ENCODE measurements at places on chromosomes 5 and 9. TPM values are rescaled to one million over a fixed set of nuclear protein-coding genes. Genes with fewer than 3 reads are reported as not detected.

DNA sequence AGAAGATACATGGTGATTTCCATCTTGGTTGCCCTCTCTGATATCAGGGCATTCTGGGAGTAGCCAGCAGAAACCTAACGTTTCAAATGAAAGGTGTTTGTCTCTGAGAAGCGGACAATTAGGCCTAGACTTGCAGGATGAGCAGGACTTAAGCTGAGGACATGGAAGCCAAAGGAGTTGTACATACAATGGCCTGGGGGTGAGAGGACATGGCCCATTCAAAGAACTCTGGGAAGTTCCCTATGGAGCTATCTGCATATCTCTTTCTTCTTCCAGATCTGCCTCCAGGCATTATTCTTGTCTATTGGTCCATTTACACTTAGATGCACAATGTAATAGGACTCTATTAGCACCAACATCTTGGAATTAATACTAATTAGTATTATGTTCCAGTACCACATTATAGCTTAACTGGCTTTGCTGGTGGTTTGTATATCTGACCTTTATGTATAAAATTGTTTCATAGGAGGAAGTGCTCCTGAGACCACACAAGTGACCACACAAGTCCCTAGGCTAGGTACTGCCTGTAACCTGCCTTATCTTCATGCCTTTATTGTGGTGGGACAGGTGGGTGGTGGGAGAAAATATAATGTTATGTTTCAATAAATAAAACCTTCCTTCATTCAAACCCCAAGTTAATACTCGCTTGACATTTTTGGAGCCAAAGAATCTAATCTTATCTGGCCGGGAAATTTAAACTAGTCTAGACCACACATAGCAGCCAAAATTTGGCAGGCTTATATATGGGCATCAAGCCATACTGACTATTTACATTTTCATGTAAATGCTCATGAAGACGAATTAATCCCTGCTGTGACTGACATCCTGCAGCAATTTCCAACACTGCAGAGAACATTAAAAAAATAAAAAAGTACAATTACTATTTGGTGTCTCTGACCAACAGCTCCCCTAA, 52.1 kb upstream of the EQTN start:
- H3K27me3 ChIP-seq: no peaks in the 10 kb centered on the region
- no peak overlapping the region for H3K27ac ChIP-seq
- H3K36me3 ChIP-seq: no peaks in the 10 kb centered on the region
- no peaks in the 10 kb centered on the region for H3K4me1 ChIP-seq

GRCh38 chr5:38790891-38791290, 54.9 kb upstream of the OSMR start:
- no peaks in the 10 kb centered on the region for H3K36me3 ChIP-seq
- no peak for DNase-seq
- no peaks in the 10 kb centered on the region for H3K27me3 ChIP-seq
- H3K4me1 ChIP-seq: no peaks in the 10 kb centered on the region
- H3K4me3 ChIP-seq: no peak overlapping the region

GRCh38 chr9:4116071-4116581, 183.7 kb downstream of the GLIS3 start:
- H3K4me3 ChIP-seq: no peak overlapping the region
- no peaks in the 10 kb centered on the region for H3K27me3 ChIP-seq
- no peak overlapping the region for H3K27ac ChIP-seq

DNA sequence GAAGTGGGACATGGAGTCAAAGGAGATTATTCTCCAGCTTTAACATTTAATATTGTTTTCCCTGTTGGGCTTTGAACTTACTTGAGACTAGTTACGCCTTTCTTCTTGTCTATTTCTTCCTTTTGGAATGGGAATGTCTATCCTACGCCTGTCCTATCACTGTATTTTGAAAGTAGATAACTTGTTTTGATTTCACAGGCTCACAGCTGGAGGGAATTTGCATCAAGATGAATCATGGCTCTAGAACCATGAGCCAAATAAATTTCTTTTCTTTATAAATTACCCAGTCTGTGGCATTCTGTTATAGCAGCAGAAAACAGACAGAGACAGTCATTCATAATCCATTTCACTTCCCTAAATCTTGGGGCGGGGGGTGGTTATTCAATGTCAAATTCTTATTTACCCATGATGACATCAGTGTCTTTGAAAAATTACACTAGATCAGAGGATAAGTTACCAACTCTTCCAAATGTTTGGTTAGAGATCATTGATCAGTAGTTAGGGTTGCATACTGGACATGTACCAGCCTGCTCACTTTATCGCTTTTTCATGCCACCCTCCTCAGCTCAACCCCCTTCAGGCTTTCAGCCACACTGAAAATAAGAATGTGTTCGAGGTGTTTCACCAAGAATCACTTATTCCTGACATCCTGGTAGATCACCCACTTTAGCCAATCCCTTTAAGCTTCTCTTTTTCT, 419.6 kb upstream of the PIK3R1 start:
- no peak overlapping the region for H3K4me3 ChIP-seq
- no peaks in the 10 kb centered on the region for H3K4me1 ChIP-seq
- no peaks in the 10 kb centered on the region for H3K36me3 ChIP-seq
- H3K27ac ChIP-seq: no peak overlapping the region
- DNase-seq: no peak

Gene MYMK
- polyA plus RNA-seq: not detected

Gene PARP8
- 17.2 TPM for polyA plus RNA-seq

- no peak for DNase-seq
- H3K4me1 ChIP-seq: no peaks in the 10 kb centered on the region
- H3K36me3 ChIP-seq: no peaks in the 10 kb centered on the region
- no peak overlapping the region for H3K27ac ChIP-seq
These were observed 17.7 kb upstream of the UBAC1 start for GRCh38 chr9:135978642-135979546.

GRCh38 chr9:77750284-77750683, 102.2 kb upstream of the GNA14 start:
- no peaks in the 10 kb centered on the region for H3K27me3 ChIP-seq
- no peaks in the 10 kb centered on the region for H3K4me1 ChIP-seq
- no peak overlapping the region for H3K27ac ChIP-seq
- H3K4me3 ChIP-seq: no peak overlapping the region
- no peaks in the 10 kb centered on the region for H3K36me3 ChIP-seq

Gene IGFBPL1
- polyA plus RNA-seq: 0.23 TPM

DNA sequence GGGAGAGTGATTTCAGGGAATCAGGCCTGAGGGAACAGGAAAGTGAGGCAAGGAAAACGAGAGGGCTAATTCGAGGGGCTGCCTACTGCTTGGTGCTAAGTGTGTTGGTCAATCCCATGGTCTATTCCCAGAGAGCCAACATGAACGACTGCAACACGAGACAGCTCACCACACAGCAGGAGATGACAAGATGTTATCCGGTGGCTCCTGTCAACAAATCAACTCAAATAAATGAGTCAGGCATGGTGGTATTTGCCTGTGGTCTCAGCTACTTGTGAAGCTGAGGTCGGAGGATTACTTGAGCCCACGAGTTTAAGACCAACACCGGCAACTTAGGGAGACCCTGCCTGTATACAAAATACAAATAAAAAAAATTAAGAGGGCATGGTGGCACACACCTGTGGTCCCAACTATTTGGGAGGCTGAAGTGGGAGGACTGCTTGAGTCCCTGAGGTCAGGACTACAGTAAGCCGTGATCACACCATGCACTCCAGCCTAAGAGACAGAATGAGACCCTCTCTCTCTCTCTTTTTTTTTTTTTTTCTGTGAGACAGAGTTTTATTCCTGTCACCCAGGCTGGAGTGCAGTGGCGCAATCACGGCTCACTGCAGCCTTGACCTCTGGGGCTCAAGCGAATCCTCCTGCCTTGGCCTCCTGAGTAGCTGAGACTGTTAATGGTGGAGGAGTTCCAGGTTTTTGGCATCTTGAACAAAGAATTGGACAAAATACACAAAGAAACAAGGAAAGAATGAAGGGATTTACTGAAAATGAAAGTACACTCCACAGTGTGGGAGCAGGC, 9.0 kb upstream of the FAF2 start:
- peaks cover 3% of the 10 kb centered on the region for H3K27me3 ChIP-seq
- H3K27ac ChIP-seq: no peak overlapping the region
- H3K4me3 ChIP-seq: no peak overlapping the region
- no peaks in the 10 kb centered on the region for H3K36me3 ChIP-seq

DNA sequence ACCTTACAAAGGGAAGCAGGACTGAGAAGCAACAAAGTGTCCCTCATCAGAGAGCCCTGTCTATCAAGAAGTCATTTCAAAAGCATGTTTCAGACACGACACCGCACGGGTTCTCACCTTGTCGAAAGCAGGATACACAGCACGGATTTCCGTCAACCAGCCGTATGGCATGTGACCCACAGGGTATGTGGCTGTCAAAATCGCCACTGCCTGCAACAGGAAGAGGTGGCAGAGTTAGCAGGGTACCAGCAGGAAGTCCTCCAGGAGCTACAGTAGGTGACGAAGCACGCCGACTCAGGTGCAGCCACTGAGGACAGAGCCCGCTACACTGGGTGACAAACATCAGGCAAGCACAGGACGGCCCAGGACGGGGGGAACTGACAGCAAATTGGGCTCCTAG, 81.2 kb downstream of the OTULIN start:
- H3K36me3 ChIP-seq: peaks cover 14% of the 10 kb centered on the region
- no peak overlapping the region for H3K4me3 ChIP-seq
- no peaks in the 10 kb centered on the region for H3K27me3 ChIP-seq
- no peaks in the 10 kb centered on the region for H3K4me1 ChIP-seq
- DNase-seq: no peak

Gene SPATA31A3
- not detected for polyA plus RNA-seq

DNA sequence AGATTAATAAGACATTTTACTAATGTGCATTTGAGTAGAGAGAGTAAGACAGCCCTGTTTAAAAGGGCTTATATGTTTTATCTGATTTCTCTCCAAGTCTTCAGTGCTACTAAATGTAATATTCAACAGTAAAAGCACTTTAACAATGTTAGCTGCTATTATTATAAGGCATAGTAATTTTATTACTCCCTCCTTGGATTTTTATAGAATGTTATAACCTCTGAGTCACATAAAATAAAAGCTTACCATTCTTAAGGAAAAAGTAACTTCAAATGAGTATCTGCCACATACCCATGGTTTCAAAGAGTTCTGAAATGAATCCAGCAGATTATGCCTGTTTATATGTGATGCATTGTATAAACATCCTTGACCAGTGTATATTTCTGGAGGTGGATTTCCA, 19.0 kb downstream of the SPDL1 start:
- H3K27ac ChIP-seq: no peak overlapping the region
- no peaks in the 10 kb centered on the region for H3K27me3 ChIP-seq
- H3K4me3 ChIP-seq: no peak overlapping the region
- DNase-seq: no peak

- H3K27ac ChIP-seq: peak overlapping the region; percentile 80
- H3K4me3 ChIP-seq: peak overlapping the region; percentile 74
- H3K36me3 ChIP-seq: no peaks in the 10 kb centered on the region
- peaks cover 10% of the 10 kb centered on the region for H3K4me1 ChIP-seq
- H3K27me3 ChIP-seq: no peaks in the 10 kb centered on the region
- peak; percentile 8 for DNase-seq
These were observed 624 bp upstream of the RETREG1 start for GRCh38 chr5:16617274-16617968.

GRCh38 chr9:131823701-131824146, 83.8 kb upstream of the RAPGEF1 start:
- DNase-seq: peak; percentile 21
- no peaks in the 10 kb centered on the region for H3K36me3 ChIP-seq
- H3K27me3 ChIP-seq: peaks cover 5% of the 10 kb centered on the region
- H3K4me3 ChIP-seq: no peak overlapping the region

DNA sequence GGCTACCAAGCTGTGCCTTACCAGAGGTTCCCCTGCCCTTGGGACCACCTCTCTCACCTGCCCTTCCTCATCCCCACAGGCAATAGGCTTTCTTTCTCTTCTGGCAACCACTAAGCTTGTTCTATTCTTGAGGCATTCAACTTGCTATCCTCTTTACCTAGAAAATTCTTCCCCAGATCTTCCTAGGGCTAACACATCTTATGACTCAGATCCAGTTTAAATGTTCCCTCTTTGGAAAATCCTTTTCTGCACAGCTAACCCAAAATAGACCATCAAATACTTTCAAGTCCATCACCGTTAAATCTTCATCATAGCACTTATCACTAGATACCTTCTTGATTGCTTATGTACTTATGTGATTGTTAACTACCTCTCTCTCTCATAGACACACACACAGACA, 93.7 kb downstream of the ENC1 start:
- H3K27me3 ChIP-seq: no peaks in the 10 kb centered on the region
- H3K4me3 ChIP-seq: no peak overlapping the region
- H3K4me1 ChIP-seq: no peaks in the 10 kb centered on the region
- no peak overlapping the region for H3K27ac ChIP-seq

Gene SERF1B
- polyA plus RNA-seq: 34.6 TPM

Gene CCDC112
- 3.5 TPM for polyA plus RNA-seq

Data from lung (tissue), 17 donors.